Brain microvascular endothelial cell (primary cell): ENCODE measurements at places on chromosomes 7 and 10.

- DNase-seq = no peak
Observed at GRCh38 chr7:45066409-45066808, 22.4 kb downstream of the NACAD start.

- DNase-seq = no peak
Observed at GRCh38 chr7:39588416-39588815, 22.2 kb downstream of the YAE1 start.

DNA sequence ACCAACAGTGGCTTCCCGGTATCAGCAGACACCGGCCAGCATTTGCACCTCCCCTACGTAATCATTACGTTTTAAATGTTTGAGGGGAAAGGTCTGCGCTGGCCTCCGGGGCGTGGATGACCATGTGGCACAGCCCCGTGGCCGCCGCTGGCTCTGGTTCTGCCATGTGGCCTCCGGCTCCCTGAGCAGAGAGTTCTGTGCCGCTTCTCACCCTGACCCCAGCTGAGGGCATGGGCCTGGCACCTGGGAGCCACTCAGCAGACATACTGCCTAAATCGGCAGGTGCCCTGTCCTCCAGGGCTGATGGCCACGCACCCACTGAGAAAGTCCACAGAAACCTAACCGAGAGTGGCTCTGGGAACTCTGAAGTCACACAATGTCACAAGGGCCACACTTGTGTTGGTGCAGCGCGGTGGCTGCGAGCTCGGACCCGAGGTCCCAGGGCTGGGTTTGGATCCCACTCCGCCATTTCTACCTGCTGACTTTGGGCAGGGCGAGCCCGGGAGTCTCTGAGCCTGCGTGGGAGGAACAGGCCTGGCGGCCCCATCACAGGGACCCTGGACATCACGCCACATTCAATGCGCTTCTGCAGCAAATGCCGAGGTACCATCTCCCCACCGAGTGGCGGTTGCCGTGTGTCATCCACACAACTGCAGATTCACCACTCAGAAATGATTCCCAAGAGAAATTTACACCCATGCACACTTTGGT lies 25.3 kb downstream of the CFAP46 start:
- DNase-seq = no peak

DNA sequence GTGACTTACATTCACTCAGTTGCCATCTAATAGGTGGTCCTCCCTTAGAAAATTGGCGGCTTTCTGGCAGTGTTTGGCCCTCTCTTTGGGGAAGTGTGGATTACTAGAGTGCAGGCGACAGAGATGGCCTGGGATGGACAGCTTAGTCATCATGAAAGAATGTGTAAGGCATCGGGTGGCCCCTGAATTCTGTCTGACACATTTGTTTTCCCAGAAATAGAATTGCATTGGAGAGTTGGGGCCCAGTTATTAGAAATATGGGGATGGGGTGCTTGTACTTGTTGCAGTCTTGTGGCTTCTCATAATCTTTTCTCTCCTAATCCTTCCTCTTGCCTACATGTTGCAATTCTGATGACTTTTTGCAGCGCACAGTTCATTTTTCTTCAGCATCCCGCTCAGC lies 13.8 kb downstream of the TCF7L2 start:
- peak; percentile 46 for DNase-seq

- DNase-seq = no peak
Observed at GRCh38 chr7:617614-618538, 98.2 kb upstream of the PDGFA start.

GRCh38 chr7:43164757-43165156 lies 52.3 kb downstream of the HECW1 start:
- DNase-seq = peak; percentile 95
